ENCODE measurements at places on chromosomes 3 and 15.

DNA sequence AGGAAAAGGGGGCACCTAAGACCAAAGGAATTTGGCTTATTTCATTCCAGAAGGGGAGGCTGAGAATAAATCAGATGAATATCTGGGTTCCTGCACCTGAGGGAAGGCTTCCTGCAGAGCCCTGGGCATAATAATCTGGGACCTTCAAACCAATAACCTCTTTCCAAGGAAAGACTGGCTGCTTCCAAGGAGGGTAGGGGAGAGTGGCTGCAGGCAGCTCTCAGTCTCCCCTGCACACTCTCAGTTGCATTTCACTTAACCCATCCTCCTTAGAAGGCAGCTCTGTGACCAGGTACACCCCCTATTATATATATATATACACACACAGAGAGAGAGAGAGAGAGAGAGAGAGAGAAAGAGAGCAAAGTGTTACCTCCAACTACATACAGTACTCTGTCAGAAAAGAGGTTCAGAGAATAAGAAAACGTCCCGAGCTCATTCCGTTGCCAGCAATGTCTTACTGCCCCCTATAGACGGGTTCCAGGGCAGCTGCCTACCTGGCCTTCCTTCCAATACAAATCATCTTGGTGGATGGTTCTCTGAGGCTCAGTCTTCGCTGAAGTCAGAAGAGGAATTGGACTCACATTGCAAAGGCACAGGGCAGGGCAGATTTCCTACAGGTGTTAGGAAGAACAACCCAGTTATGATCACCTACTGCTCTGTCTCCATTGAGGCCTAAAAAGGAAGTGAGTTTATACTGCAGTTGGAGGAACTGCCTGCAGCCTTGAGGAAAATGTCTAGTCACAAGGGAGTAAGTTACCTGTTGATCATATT is 26.1 kb downstream of the CAPN3 start:
- DNase-seq = peak; percentile 54

DNA sequence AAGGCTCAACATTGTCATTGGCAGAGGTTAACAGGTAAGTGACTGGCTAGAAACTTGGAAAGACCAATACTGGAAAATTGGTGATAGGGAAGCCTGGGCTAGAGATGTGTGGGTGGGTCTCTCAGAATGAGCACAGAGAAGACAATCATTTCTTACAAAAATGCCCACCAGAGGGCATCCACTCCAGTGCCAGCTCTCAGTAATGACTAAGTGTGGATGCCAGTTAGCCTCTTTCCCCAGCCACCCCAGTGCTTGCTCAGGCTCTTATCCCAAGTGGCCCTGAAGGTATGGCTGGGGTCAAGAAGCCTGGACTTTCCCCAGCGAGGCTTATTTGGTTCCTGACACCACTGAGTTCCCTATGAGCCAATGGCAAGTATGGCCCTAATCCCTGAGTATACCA is 115.9 kb upstream of the ST8SIA2 start:
- DNase-seq = peak; percentile 18

DNA sequence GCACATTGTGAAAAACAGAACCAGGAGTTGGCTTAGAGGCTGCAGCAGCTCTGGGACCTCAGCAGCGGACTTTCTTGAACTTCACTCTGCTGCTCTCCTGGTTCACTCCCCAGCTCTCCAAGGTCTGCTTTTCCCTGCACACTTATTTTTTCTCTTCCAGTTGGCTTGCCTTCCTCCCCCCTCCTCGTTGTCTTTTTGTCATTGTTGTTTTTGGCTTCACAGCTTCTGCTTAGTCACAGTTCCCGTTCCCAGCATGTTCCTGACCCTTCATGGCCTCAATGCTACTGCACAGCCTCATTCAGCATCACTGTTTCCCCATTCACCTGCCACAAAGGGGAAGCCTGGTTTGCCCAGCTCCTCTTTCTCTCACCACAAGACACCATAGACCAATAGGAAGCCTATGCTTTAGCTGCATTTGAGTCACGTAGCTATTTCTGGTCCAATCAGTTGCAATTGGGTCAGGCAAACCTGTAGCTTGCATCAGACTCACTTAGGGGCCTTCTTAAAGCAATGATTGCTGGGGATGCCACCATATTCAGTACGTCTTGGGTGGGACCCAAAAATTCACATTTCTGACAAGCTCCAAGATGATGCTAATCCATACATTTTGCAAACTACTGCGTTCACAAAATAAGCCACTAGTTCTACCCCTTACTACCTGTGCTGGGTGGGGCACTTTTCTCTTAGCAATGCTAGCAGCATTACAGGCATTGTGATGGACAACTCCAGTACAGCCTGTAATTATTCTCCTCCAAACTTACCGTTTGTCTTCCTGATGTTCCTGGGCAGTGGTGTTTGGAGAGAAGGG is 7.8 kb upstream of the SUMF1 start:
- no peak for DNase-seq

GRCh38 chr15:67822537-67823313 is 2.6 kb upstream of the SKOR1 start:
- no peak for DNase-seq

DNA sequence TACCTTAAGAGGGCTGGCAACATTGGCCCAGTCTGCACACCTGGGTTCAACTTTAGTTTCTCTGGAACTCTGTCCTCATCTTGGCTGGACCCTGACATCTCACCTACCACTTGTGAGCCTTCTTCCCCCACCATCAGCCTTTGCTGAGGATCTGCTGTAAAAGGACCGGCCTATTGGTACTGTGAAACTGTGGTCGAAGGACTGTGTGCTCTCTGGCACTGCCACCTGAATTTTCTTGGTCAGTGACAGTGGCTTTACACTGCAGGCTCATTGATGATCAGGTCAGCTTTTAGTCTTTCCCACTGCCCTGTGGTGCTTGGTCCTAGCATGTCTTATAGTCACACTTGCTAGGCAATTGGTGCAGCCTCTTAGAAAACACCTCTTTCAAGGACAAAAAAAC is 86.9 kb downstream of the PEX5L start:
- no peak for DNase-seq

DNA sequence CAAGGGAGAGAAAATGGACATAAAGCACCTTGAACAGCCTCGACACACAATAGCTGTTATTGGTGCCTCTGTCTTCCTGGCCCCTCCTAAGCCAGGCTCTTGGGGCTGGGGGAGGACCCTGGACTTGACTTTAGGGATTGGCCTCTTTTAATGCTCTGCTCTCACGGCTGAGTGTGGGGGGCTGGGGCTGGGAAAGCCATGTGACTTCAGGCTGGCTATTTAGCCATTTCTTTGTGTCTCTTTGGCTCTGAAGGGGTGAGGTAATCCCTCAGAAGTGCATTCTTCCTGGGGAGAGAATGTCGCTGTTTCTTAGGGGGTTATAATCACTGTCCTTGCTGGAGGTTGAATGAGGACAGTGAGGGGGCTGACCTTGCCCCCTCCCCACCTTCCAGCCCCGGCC is 26.2 kb downstream of the MAGEF1 start:
- no peak for DNase-seq

DNA sequence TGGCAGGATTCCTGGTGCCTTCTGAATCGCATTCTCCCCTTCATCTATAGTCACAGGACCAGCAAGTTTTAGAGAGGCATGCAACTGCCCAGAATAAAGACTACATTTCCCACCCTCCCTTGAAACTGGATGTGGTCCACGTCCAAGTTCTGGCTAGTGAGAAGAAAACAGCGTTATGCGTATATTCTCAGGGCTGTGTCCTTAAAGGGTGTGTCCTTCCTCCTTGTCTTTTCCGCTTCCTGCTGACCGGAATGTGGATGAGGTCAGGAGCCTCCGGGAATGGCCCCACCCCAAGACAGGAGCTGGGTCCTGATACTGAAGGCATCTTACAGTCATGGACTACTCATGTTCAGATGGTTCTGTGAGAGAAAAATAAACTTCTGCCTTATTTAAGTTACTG is 20.2 kb downstream of the CHST2 start:
- no peak for DNase-seq

DNA sequence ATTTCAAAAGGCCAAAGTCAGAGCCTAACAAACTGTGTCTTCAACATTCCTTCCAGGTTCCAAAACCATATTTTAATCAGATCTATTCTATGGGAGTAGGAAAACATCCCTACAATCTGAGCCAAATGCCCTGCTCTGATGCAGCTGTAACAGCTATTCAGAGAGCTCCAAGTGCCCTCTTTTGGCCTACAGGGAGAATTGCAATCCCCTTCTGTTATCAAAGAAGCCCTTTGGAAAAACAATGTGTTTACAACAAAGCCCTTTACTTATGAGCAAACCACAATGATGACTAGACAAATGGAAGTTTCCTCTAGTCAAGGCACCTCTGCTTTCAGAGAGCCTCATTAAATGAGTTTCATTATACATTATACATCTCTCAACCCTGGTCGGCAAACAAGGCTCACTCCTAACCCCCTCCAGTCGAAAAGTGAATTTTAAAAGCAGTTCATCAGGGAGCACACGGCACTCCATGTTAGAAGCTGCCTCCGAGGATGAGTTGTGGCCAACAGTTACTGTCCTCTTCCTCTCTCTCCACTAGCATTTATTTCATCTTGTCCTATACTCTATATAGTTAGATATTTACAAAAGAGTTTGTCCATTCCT is 42.6 kb upstream of the TMCO5A start:
- no peak for DNase-seq

GRCh38 chr3:176428552-176428951 is 768.7 kb downstream of the TBL1XR1 start:
- DNase-seq = no peak

DNA sequence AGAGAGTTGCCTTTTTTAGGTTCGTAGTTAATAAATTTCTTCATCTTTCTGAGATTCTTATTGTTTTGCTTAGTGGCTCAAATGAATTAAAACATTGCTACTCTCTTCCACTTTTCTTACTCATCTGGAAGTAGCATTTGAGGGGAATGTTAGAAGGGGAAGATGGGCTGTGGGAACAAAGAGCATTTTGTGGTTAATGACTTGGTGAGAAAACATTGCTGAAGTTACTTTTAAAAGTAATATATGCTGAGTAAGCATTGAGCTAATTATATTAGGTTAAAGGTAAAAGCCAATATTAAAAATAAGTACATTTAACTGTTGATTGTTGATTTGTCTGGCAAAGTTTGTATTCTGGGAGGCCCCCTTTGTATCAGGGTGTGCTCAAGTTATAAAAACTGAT is 5.7 kb downstream of the MORF4L1 start:
- no peak for DNase-seq

GRCh38 chr3:12371525-12372140 is 82.8 kb downstream of the PPARG start:
- no peak for DNase-seq

- DNase-seq = no peak
These were observed 448.2 kb upstream of the CCDC54 start for GRCh38 chr3:106929081-106929480.

- DNase-seq = no peak
These were observed 60.3 kb downstream of the OTOL1 start for GRCh38 chr3:161556941-161557340.

DNA sequence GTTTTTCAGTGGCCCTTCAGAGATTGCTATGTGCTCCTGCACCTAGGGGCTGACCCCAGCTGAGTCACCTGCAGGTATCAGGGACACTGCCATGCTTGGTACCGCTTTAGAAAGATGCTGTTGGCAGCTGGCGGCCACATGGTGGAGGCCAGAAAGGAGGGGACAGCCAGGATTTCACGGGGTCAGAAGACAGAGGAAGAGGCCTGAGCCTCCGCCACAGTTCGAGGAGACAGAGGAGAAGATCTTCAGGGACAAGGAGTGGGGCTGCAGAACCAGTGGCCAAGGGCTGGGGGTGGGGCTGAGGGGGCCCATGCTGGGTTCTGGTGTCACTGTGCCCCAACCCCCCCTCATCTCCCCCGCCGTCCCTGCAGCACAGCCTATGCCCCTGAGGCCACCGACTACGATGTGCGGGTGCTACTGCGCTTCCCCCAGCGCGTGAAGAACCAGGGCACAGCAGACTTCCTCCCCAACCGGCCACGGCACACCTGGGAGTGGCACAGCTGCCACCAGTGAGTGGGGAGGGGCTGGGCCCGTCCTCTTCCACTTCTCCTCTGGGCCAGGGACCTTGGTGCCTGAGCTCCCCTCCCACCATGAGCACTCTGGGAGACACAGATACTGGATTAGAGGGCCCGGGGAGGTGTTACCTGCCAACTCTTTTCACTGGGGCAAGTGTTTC is 19.9 kb downstream of the LOXL1 start:
- no peak for DNase-seq

- no peak for DNase-seq
These were observed 94.4 kb downstream of the SCN11A start for GRCh38 chr3:38957296-38957695.

DNA sequence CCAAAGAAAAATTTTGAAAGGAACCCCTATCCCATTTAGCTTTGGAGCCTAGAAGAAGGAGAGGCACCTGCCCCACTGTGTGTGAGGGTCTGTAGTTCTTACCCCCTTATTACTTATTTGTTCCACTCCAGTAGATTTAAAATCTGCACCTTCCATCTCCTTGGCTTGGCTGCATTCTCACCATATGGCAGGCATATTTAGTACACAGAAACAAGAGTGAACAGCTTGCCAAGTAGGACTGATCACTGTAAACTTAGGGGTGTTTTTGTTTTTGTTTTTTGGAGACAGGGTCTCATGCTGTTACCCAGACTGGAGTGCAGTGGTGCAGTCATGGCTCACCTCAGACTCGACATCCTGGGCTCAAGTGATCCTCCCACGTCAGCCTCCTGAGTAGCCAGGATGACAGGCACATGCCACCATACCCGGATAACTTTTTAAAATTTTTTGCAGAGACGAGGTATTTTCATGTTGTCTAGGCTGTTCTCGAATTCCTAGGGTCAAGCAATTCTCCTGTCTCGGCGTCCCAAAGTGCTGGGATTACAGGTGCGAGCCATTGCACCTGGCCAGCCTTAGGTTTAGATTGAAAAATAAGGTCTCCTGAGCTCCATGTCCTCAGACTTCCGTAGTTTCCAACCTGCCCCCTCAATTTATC is 14.1 kb upstream of the ANXA2 start:
- DNase-seq = no peak

DNA sequence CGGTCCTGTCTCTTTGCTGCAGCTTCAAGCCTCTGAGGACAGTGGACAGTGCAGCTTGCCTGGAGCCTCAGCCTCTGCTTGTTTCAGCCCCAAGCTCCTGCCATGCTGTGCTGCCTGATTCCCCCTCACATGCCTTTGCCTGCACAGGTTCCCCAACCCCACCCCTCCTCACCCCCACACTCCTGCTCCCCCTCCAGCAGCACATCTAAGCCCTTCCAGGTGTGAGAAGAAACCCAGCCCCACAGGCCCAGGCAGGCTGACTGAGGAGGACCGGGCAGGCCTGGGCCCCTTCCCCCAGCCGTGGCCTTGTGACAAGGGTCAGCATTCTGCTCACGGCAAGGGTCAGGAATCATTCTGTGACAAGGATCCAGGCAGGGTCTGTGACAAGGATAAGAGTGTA is 22.8 kb downstream of the VIPR1 start:
- no peak for DNase-seq

DNA sequence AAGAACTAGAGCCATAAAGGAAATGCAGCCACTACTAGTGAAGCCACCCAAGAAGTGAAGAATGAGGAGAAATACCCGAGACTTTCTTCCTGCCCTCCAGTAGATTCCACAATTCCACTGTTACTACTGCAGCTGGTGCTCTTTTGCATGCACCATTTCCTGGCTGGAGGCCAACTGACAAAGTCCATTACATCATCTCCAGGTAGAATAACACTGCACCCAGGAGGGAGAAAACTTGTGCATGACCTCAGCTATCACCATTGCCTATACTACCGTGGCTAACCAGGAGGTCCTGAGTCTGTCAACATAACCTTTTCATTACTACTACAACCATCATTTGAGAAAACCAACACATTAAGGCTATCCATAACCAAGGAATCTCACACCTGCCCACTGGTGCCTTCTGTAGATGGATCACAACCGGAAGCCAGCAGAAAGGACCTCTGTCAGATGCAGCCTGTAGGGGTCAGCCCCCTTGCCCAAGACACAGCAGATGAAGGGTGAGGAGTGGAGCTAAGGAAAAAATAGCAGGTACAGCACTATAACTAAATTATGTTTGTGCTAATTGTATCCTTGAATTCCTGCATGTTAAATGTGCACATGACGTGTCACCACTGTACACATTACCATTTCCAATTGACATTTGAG is 200.8 kb upstream of the C2CD4B start:
- DNase-seq = no peak
